ENCODE measurements at places on chromosomes 7 and 10. TPM values are rescaled to one million over a fixed set of nuclear protein-coding genes. Genes with fewer than 3 reads are reported as not detected.

TEX36 gene
- not detected for total RNA-seq

- no peak for DNase-seq
Observed at GRCh38 chr7:33350577-33350976, 221.2 kb downstream of the BBS9 start.

TMEM213 gene
- not detected for total RNA-seq

- no peak for DNase-seq
Observed at GRCh38 chr10:71459513-71459912, 62.8 kb downstream of the CDH23 start.

DNA sequence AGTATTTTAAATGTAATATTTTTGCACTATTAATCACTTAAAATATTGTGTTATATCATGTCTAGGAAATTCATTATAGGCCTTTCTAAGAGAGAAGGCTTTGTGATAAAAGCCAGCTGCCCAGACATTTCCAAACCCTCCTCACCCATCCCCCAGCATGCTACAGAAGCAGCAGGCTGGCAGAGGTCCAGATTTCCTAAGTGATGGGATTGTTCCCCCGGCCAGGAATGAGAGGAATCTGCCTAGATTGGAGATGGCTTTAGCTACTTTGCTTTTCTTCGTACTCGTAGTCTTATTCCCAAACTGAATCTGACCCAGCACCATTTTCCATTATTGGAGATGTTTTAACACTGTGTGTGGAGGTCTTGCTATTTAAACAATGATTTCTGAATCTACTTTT is 29.4 kb downstream of the CDK14 start:
- peak; percentile 32 for DNase-seq

- no peak for DNase-seq
Observed at GRCh38 chr7:18354108-18355085, 141.2 kb upstream of the HDAC9 start.

DNA sequence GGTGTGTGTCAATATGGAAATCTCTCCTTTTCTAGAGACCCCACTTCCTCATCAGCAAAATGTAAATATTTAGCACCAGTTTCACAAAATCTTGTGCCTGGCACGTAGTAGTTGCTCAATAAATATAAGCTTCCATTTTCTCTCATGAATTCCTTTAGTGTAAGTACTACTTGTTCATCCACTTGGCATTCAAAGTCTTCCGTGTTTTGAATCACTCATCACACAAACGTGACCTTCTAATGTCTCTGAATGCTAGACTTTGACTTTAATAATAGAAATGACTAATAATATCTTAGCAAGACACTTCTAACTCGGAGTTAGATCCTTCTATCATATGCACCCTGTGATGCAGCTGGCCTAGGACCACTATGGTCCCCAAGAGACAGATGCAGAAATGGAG is 168.7 kb upstream of the ZNF32 start:
- no peak for DNase-seq

KCNMA1 gene
- total RNA-seq = 20.7 TPM

SCRN1 gene
- 90.2 TPM for total RNA-seq

DNA sequence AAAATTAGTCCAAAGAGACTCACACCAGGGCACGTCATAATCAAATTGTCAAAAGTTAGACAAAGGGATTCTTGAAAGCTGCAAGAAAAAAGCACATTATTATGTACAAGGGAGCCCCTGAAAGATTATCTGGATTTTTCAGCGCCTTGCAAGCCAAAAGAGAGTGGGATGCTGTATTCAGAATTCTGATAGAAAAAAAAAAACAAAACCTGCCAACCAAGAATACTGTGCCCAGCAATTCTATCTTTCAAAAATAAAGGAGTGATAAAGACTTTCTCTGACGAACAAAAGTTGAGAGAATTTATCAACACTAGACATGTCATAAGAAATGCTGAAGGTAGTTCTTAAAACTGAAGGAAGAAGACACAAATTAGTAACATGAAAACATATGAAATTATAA is 240.2 kb downstream of the SNX13 start:
- no peak for DNase-seq

DNA sequence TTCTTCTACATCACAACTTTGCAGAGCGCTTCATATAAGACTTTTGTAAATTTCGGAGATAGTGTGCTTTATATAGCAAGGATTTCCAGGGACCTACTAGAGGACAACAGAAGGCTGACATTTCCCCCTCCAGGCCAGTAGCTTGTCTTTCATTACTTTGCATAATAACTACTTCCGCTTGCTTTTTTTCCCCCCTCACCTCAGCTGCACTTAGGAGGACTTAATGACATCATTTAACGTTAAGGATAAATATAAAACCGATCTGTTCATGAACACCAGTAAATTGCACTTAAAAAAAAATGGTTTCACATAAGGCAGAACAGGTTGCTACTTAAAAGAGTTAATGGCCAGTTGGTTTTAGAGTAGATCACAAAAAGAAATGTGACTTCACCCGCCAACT is 172.3 kb downstream of the AUTS2 start:
- DNase-seq = no peak

DNA sequence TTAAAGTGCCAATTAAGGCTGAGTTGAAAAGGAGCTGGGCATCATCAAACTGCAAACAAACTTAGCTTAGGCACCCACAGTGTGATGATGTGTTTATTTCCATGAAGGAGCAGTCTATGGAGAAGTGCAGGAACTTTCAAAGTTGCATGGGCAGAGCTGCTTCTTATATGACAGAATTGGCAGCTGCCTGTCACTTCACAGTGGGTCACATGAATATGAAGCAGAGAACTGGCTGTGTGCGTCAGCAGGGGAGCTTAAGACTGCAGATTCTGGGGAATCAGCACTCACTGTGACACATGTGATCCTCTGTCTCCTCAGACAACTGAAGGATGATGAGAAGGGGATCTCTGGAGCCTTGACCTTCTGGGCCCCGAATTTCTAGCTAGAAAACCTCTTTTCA is 36.6 kb downstream of the RBM28 start:
- no peak for DNase-seq

GRCh38 chr7:2504128-2504888 is 15.3 kb upstream of the LFNG start:
- no peak for DNase-seq

DNA sequence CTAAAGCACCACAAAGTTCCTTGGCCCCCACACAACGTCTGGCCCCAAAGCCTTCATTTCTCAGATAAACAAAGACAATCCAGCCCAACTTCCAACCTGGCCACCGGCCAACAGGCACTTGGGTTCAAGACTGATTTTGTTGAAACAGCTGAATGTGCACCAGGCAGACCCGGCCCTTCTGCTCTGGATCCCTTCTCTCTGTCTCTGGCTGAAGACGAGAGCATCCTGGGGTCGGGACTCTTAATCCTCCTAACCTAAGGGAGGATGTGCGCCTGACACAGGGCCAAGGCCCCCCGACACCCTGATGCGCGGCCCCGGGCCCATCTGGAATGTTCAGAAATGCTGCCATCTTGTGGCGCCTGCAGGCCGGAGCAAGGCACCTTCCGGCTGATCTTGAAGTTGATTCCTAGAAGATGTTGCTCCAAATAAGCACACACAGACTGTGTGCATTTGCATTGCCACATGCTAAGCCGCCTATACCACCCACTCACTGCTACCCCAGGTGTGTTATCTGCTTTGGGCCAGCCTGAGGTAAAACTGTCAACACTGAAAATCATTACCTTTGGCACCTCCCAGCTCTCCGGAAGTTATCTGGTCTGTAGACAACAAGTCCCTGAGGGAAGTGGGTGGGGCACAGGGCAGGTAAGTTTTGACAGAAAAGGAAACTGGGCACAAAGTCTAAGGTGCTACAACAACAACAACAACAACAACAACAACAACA is 98.4 kb upstream of the HABP2 start:
- DNase-seq = peak; percentile 53

DNA sequence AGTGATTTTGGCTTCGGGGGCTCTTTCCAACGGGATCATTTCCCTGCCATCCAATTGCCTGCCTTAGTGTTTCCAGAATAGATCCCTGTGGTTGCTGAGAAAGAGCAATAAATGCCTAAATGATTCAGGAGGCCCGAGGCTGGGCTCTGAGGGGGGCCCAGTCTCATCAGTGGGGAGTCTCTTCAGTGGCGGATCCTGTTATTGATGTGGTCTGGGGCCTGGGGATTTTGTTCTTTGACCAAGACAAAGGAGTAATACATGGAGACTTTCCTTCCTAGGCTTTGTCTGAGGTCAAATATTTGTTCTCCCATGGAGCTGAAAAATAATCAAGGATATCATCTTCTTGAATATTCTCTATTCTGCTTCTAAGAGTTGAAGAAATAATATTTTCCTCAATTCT is 40.8 kb downstream of the TAS2R41 start:
- no peak for DNase-seq

All from Caco-2 (cell line).